CD4-positive, alpha-beta T cell treated with Interleukin-2 at 100 ng/mL for 4 hours (primary cell): ENCODE measurements at places on chromosomes 7 and 10.

DNA sequence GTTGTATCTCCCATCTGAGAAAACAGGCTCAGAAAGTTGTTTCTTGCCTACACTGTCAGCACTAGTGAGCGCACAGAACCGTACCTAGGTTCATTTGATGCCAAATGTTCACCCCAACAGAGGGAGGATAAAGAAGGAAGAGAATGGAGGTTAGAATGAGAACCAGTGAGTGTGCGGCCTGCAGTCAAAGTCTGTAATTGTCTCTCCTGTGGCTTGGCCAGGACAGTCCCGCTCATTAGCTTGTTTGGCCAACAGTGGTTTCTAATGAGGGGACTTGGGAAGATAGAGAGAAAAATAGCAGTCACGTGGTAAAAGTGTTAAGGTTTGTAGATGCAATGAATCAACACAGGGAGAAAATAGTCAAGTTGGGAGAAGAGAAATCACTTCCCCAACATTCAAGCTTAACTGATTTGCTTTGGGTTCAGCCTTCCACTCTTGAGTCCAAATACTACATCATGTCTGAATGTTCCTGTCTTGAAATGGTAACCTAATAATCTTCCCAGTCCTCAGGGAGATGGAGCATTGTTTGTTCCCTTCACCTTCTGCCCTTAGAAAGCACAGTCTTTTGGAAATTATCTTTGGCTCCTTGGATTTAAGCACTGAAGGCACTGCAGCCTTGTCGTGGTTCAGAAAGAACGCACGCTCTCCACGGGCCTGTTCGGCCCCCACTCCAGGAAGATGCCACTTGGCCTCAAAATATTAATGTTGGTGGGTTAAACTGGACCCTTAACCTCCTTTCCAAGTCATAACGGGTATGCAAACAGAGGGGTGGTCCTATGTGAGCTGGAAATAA, 360.4 kb upstream of the ZNF32 start:
- DNase-seq = no peak

GRCh38 chr7:1361756-1362125, 97.5 kb downstream of the MICALL2 start:
- no peak for DNase-seq

DNA sequence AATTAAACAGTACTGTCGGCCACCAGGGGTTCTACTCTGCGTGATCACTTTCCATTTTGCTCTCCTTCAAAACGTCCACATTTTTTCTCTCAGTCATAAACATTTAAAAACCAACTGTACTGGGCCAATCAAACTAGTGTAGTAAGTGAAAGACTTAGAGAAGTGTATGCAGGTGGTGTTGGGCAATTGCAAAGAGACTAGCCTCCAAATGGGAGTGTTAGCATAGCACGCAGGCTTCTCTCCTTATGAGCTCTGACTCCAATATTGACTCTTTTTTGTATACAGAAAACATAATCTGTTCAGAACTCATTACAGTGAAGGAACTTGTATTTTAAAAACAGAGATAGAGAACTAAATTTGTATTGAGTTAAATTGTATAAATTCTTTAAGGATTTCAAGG, 150.6 kb downstream of the SDK1 start:
- DNase-seq = no peak

DNA sequence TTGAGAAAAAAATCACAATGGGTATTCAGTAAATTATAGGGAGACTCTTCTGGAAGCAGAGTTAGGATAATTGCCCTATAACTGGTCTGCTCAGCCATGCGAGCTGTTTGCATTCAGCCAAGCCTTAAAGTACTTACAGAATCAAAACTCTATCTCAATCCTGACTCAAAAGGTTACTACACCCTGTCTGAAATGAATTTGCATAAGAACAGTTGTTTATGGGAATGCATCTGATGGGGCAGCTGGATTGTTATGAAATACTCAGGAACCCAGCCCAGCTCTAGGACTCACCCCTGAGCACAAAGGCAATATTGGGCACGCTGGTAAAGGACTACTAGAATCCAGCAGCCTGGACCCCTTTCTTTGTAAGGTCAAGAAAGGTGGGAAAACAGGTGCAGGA, 38.8 kb downstream of the AKR1B15 start:
- DNase-seq = no peak
